ENCODE measurements at places on chromosomes 13 and 19.

- DNase-seq, result no peak
Observed at GRCh38 chr19:6056282-6056741, 54.0 kb downstream of the RFX2 start.

- no peak for DNase-seq
Observed at GRCh38 chr13:105336706-105337576, 1198.5 kb downstream of the EFNB2 start.

DNA sequence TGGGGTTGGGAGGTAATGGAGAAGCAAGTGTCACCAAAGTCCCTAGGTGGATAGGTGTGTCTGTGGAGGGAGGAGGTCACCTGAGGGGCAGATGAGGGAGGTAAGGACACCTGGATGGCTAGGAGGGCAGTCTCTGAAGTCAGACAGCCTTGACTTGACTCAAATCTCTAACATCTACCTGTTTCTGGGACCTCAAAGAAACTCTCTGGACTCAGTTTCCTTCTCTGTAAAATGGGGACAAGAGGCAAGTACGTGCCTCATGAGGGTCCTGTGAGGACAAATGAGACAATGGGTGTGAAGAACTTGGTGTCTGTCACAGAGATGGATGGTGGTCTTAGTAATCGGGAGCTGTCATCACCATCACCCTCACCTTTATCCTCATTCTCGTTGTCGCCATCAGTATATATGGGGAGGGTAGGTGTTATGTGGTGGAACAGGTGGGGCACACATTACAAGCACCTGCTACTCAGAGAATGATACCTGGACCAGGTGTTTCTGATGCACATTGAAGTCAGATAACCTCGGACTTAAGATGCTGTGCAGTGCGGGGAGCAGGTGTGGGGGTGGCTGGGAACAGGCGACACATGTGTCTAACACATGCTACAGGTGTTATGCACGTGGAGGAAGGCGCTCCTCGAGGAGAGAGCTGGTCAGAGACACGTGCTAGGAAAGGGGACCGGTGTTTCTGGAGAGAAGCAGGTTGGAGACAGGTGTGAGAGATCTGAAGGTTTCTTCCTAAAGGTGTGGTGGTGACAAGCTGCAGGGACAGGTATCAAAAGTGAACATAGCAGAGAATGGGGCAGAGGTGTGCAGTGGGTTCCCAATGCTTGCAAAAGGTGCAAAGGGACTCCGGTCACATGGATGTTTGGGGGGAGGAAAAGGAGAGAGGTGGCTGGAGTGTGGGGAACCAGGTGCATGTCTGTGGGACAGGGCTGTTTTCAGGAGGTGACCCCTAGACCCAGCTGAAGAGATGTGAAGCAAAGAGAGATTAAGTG lies 3.8 kb downstream of the ERFL start:
- DNase-seq, result no peak

DNA sequence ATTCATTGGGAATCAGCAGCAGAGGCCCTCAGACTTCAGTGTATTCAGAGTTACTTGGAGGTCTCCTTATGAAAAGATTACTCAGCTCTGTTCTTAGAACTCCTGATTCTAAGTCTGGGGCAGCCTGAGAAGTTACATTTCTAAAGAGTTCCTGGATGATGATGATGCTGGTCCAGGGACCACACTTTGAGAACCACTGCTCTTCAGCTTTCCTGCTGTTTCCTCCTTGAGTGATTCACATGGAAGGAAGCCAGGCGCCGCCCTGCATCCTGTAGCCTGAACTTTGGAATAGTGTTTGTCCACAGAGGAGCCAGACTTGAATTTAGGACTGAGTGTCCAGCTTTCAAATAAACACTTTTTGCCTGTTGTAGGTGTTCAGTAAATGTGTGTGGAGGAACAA lies 2.9 kb downstream of the CEBPG start:
- DNase-seq, result no peak

- DNase-seq, result no peak
Observed at GRCh38 chr13:95159458-95159857, 141.8 kb downstream of the ABCC4 start.

GRCh38 chr13:31433746-31434145 lies 234.0 kb downstream of the B3GLCT start:
- no peak for DNase-seq

DNA sequence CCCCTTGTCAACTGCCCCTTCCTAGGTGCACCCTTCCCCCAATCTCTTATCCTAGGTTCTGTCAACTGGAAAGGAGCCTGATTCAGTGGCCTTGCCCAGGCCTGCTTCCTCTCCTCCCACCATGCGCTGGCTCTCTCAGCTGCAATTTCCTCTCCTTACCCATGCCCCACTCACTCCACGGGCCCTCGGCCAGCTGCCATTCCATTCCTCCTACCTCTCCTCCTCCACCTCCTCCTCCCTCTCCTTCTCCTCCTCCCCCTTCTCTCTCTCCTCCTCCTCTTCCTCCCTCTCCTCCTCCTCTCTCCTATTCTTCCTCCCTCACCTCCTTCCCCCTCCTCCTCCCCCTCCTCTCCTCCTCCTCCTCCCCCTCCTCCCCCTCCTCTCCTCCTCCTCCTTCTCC lies 9.6 kb upstream of the TIMM44 start:
- DNase-seq, result no peak

DNA sequence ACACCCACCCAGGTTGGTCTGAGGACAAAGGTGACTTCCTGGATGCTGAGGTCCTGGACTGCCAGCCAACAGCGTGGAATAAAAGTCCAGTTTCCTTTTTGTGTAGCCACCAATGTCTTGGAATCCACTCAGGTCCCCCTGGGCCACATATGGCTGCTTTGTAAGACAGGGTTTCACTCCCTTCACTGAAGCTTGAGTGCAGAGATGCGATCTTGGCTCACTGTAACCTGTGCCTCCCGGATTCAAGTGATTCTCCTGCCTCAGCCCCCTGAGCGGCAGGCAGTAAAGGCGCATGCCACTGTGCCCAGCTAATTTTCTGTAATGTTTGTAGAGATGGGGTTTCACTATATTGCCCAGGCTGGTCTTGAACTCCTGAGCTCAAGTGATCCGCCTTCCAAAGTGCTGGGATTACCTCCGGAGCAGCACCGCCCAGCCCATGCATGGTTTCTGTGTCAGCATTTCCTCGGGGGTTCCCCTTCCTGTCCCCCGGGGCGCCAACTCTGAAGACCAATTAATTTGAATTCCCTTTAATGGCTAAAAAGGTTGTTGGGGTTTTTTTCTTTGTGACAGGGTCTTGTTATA lies 17.5 kb downstream of the KANK2 start:
- no peak for DNase-seq

DNA sequence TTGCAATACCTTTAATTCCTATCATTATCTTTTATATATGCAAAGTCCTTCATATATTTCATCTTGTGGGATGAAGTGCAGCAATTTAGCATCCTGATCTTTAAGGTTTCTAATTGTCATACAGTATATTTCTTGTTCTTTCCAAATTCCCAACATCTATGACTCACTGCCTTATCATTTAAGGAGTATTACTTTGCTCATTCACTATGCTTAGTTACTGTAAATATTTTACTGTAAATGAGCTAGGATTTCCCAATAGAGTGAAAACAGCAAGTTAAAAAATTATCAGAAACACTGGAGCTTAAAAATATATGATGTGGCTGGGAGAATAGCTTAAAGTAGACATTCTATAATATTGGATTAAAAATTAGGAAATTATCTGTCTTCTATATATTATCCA lies 69.9 kb downstream of the SLITRK6 start:
- no peak for DNase-seq

- DNase-seq, result no peak
Observed at GRCh38 chr19:30353394-30353945, 18.7 kb upstream of the ZNF536 start.

DNA sequence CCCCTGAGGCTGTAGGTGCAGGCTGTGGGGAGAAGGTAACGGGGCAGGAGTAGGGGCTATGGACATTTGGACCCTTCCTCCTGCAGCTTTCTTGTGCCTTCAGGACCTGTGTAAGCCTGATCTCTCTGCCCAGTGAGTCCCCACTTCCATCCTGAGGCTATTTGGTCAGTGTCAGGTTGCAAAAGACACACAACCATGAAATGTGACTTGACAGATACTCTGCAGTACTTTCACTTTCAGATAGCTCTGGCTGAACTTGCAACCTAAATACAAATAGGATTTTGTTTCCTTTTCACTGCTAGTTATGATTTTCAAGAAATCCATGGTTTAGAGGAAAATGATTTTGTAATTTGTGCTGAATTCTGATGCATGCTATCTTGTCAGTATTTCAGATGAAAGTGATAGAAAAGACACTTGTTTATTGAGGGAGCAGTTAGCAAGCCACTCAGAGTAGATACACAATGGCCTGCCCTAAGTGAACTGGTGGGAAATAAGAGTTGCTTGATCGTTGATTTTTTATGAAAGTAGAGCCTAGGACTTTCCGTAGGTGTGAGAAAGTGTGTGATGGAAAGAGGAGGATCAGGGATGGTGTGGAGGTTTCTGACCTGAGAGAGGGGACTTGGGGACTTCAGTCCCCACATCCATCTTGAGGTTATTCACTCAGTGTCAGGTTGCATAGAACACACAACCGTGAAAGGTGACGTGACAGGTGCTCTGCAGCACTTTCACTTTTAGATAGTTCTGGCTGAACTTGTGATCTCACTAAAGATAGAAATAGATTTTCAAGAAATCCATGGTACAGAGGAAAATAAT lies 18.1 kb upstream of the EID2 start:
- peak; percentile 28 for DNase-seq

- no peak for DNase-seq
Observed at GRCh38 chr13:77894743-77895142, 23.9 kb downstream of the EDNRB start.

DNA sequence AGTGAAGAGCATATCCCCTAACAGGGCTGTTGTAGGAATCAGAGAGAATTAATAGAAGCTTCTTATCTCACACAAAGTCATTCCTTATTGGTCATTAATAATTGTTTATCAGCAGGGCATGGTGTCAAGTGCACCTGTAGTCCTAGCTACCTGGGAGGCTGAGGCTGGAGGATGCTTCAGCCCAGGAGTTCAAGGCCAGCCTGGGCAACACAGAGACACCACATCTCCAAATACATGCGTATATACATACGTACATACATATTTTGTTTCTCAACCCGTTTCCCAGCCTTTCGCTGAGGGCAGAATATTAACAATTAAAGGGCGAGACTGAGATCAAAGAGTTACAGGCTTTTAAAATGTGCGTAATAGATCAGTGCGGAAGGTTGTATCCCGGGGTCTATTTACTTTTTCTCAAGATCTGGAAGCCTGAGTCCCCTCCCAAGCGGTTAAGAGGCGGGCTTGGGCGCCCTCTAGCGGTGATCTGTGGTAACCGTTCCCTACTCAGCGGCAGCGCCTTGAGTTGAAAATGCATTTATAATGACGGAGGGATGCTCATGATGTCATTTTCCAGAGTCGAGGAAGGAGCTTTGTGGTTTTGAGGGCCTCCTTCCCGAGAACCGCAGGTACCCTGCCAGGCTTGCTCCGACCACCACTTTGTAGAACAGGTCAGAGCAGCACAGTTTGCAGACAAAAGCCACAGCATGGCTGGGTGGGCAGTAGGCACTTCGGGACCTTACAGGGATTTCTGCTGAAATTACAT lies 169.6 kb upstream of the GPR12 start:
- DNase-seq, result peak; percentile 15

DNA sequence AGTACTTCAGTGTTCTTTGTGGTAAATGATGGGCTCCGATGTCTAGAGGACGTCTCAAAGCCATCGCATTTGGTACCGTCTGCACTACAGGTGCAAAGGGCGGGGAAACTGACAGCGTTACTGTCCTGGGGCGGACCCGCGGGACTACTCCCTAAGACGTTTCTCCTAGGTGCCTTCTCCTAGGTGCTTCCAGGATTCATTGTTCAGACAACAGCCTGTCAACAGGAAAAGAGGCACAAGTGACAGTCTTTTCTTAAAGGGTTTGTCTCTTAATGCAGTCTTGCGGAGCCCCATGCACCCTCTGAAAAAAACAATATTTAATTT lies 1.4 kb downstream of the SERTM1 start:
- no peak for DNase-seq

DNA sequence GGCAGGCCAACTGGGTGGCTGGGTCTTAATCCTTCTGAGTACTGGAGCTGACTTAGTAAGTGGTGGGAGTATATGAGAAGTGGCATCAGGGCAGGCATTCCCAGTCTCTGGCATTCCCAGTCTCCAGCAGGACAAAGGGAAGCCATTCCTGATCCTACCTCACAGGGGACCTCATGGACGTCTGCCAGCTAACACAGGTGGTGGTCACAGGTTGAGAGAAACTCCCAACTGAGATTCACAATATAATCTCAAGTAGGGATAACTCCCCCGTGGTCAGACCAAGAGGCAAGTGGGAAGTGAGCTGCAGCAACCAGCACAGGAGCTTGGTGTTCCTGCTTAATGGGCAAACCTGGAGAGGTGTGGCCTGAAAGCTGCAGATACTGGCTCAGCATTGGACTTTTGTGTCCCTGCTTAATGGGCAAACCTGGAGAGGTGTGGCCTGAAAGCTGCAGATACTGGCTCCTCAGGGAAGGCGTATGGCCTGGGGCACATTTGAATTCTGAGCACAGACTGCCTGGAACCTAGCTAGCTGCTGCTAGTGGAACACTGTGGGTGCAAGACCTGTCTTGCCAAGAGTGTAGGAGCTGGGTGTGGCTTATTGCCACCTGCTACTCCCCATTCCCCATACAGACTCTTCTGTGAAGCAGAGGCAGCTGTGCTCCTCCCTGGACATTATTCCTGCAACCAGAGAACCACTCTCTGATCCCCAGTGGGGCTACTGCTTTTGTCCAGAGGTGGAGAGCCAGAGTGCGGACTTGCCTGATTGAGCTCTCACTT lies 25.9 kb upstream of the OR10H2 start:
- DNase-seq, result no peak

GRCh38 chr19:38170334-38170733 lies 53.7 kb downstream of the DPF1 start:
- DNase-seq, result no peak

- DNase-seq, result no peak
Observed at GRCh38 chr13:42395086-42395821, 123.3 kb downstream of the AKAP11 start.

DNA sequence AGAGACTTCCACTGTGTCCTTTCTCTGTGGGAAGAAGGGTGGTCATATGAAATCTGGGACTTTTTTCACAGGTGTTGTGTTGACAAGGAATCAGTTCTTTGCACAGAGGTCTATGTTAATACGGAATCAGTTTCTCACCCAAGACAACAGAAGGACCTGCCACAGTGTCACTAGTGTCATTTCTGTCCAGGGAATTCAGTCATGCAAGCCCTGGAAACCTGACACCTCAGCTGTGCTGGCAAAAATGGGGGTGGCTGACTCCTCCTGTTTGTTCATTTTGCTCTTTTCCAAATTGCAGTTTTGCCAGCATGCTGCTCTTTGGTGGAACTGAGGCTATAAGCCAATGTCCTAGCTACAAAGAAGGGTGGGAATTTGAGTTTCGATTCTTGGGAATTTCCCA lies 49.8 kb upstream of the ESD start:
- DNase-seq, result no peak

DNA sequence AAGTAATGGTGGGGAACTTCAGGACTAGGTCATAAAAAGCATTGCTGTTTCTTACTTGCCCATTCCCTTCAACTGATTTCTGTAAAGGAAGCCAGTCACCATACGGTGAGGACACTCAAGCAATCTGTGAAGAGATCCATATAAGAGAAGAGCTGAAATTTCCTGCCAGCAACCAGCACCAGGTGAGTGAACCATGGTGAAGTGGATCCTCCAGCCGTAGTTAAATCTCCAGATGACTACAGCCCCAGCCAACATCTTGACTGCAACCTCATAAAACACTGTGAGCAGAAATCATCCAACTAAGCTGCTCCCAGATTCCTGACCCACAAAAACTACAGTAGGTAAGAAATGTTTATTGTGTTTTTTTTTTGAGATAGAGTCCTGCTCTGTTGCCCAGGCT lies 3.8 kb upstream of the SLC6A16 start:
- no peak for DNase-seq

- DNase-seq, result no peak
Observed at GRCh38 chr19:11434703-11435056, 241 bp downstream of the ODAD3 start.
